Retinal pigment epithelial cell (primary cell): ENCODE measurements at places on chromosomes 3 and 15.

- DNase-seq, result no peak
Measured at GRCh38 chr15:100695048-100695447, 92.7 kb downstream of the ASB7 start.

DNA sequence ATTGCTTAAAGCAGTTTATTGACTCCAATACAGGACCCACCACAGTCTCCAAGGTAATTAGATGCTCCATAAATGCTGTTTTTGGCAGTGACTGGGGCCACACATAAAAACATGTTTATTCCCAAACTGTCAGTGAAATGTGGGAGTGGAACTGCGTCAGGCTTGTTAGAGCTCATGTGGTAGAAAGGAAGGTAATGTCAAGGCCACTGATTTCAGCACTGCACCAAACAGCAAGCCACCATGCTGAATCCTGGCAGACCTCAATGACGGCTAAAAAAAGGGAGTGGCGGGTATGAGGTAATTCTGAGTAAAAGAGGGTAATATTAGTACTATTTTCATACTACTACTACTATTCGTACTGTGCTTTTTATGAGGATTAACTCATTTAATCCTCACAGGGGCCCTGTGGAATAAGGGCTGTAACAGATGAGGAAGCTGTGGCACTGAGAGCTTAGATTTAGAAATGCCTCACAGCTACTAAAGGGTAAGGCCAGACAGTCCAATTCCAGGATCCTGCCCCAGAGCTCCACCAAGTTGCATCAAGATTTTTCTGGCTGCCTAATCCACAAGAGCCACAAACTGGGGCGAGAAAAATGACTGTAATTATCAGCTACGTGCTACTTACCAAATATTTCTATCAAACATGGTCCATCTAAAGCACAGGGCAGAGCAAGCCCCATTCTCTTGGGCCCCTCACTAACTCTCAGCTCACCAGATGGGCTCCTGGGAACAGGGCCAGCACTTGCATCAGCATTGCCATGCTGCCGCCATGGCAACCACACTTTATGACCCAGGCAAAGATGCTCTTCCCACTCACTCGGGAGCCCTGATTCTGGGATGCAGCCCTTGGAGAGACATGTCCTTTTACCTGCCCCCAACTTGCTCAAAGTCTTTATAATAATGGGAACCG is 83.6 kb upstream of the SPATA12 start:
- DNase-seq, result no peak

DNA sequence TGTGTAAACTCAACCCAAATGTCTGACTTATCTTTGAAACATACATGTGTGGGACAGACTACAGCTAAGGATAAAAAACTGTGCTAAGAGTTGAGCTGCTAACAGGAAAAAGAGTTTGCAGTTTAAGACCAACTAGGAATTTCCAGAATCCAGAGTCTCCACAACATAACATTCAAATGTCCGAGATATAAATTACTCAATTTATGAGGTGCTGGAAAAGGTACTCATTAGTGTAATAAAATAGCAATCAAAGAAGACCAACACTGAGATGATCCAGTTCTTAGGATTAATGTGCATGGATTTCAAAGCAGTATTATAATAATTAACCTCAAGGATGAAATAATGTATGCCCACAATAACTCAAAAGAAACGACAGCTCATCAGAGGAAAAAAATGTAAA is 426.5 kb upstream of the KCNMB2 start:
- DNase-seq, result no peak

DNA sequence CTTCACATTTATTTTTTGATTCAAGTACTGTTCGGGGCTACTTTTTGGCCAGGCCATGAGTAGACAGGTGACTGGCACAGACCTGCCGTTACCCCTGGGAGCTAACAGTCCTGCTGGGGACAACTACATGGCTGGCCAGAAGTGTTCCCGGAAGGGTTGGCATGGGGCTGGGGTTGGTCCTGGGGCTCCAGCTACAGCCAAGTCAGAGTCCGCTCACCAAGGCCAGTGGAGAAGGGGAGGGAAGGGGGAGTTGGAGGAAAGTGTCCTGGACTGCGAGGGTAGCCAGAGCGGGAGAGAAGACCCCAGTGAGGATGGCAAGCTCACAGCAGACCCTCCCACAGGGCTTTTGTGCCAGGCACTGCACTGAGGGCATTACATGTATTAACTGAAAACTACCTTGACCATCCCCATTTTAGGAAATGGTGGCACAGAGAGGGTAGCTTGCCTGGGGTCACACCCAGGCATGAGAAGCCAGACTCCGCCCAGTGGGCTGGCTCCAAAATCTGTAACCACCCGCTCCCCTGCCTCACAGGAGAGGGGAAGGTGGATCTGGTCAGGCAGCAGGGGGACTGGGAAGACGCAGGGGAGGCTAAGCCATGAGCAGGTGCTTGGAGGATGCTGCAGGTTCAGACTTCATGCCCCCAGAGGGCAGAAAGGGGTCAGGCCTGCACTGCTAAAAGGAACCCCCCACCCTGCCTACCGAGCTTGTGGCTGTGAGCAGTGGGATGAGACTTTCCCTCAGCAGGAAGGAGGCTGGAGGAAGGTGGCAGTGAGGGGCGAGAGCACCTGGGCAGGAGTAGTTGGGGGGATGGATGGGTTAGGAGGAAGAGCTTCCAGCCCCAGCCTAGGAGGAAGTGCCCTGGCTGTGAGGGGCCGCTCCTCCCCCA is 38.3 kb upstream of the ESYT3 start:
- DNase-seq, result no peak

DNA sequence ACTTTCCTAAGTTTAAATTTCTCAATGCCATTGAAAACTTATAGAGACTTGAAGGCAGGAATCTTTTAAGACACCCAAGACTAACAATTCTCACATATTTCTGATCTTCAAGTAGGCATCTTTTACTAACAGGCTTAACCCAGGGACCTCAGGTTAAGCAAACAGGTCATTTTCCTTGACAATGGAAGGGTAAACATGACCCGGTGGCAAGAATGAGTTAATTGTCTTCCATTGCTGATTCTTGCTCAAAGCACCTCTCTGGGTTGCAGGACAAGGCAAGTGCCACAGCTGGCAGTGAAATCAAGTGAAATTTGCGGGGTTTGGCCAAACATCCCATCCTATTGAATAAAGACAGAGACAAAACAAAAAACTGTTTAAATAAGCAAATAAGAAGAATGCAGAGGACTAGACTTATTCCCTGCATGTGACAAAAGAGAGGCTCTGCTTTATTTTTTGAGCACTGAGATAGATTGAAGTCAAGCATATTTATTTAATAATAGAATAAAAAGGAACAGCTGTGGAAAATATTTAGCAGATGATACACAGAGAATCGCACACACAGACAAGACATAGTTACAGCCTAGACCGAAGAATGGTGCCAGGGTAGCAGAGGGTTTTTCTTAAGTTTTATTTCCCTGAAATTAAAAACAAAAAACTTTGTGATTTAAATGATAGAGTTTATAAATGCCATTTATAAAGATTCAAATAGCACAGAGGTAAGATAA is 56.0 kb upstream of the MITF start:
- no peak for DNase-seq

GRCh38 chr3:101913168-101913567 is 63.9 kb downstream of the NFKBIZ start:
- DNase-seq, result no peak

- peak; percentile 24 for DNase-seq
Measured at GRCh38 chr3:167228135-167228534, 152.0 kb downstream of the ZBBX start.

GRCh38 chr3:144957398-144958101 is 985.9 kb downstream of the DIPK2A start:
- no peak for DNase-seq

- no peak for DNase-seq
Measured at GRCh38 chr15:33328106-33328505, 17.3 kb downstream of the RYR3 start.

DNA sequence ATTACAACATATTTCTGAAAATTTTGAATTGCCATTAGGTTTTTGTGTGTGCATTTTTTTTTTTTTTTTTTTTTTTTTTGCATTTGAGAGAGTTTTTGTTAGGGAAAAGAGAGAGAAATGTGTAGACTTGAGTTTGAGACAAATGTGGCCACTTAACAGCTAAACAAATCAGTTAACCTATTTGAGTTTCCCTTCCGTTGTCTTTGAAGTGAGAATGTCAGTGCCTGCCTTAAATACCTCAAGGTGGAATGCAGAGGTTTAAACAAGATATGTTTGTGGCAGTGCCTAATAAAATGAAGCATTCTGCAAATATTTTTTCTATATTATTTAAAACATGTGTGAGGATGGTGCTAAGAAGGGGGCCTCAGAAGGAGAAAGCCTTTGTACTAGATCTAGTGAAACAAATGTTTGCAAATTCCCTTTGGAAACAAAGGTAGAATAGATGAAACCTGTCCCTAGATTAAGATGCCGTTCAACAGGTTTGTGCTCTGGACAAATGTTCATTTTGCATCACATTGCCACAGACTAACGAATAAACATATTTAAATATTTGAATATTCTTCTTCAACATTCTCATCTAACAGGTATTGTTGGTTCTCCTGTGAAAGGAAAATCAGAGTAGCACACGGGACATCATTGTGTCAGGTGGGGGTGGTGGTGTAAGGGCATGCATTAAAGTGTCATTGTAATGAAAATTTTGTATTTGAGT is 80.7 kb downstream of the SATB1 start:
- no peak for DNase-seq

DNA sequence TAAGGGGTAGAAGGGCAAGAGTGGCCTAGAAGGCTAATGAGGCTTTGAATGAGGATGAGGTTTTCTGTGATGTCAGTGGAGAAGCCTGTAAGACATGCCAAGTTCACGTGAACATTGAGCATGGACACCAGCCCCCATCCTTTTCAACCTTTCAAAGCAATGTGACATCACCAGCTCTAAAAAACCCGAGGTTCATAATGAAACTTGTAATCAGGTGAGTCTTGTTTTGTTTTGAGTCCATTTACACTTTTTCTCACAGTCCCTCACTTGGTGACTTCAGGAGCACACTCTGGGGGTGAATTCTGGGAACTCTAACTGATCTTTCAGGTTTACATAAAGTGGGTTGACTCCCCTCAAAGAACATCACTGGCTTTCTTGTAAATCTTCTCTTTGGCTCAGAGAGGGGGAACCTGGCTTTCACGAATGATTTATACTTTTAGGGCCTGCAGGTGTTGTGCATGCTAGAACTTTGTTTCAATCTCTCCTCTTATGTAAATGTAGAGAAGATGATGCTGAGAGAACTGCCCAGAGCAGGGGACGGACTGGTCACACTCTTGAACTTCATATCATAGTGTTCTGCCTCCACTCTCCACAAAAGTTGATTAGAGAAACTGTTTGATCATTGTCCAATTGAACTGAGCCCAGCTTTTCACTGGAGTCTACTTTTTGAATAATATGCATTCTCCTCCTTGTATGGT is 224.7 kb upstream of the SATB1 start:
- no peak for DNase-seq

GRCh38 chr15:53360881-53361280 is 398.6 kb downstream of the WDR72 start:
- DNase-seq, result no peak

- no peak for DNase-seq
Measured at GRCh38 chr3:119729996-119730395, 27.2 kb downstream of the CFAP91 start.

DNA sequence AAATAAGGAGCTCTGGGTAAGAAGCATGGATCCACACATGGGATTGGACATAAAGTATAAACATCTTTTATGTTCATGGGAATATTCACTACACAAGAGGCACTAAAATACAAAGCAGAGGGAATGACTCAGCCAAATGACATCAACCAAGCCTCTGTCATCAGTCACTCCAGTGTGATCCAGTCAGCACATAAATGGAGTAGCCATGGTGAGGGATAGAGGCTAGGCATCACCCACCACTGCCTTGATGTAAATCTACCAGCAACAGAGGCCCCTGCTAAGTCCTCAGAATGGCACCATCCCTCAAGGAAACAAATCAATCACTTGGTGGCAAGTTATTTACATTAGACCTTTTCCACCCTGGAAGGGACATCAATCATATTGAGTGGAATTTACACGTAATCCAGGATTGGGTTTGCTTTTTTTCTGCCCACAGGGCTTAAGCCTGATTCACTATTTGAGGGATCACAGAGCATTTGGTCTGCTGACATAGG is 27.2 kb downstream of the VEPH1 start:
- DNase-seq, result peak; percentile 21

- DNase-seq, result no peak
Measured at GRCh38 chr15:61248790-61249189, 19.7 kb upstream of the RORA start.

DNA sequence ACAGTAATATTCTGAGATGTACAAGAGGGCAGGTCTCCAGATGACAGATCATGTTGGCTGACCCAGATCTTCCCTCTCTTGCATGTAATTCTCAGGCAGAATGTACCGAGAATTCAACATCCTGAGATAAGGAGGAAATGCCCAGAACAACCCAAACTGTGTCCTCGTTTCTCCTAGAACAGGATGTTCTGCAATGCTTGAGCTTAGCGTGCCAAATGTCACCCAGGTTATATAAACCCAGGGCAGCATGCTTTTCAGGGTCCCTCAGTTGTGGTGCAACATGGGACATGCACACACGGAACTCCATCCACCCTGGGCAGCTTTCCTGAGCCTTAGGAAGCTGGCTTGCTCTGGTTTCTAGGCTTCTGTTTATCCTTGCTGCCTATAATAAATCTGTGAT is 102.1 kb upstream of the CMC1 start:
- DNase-seq, result no peak

DNA sequence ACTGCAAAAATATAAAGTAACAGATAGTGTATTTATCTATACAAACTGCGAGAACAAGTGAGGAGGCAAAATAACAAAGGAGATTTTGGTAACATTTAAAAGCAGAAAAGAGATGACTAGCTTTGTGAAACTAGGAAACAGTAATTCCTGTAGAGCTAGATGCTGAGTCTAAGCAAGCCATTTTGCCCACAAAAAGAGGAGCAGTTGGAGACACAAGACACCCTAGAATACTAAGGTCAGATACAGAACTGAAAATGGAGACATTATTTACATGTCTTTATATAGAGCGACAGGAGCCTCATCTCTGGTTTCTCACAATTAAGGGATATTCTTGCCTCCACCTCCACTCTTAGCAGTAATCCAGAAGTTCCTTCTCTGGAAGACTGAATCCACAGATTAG is 732.4 kb upstream of the GBE1 start:
- DNase-seq, result no peak

- DNase-seq, result no peak
Measured at GRCh38 chr3:189967254-189967865, 153.3 kb downstream of the P3H2 start.

GRCh38 chr15:93862791-93863190 is 368.6 kb upstream of the MCTP2 start:
- no peak for DNase-seq

GRCh38 chr15:88348579-88349230 is 92.2 kb upstream of the NTRK3 start:
- no peak for DNase-seq

- no peak for DNase-seq
Measured at GRCh38 chr3:87553058-87553457, 276.7 kb upstream of the POU1F1 start.
